Stimulated activated CD8-positive, alpha-beta memory T cell treated with anti-CD3 and anti-CD28 coated beads, Interleukin-15, amount 100 ng/mL, for 24 hours (primary cell): ENCODE measurements at places on chromosomes 2 and 18.

- no peak for DNase-seq
These were observed 159.1 kb downstream of the SMAD7 start for GRCh38 chr18:48791636-48792105.

GRCh38 chr2:40178971-40179370 lies 272.9 kb downstream of the SLC8A1 start:
- no peak for DNase-seq

GRCh38 chr18:62366992-62367391 lies 41.9 kb downstream of the TNFRSF11A start:
- DNase-seq, result no peak

DNA sequence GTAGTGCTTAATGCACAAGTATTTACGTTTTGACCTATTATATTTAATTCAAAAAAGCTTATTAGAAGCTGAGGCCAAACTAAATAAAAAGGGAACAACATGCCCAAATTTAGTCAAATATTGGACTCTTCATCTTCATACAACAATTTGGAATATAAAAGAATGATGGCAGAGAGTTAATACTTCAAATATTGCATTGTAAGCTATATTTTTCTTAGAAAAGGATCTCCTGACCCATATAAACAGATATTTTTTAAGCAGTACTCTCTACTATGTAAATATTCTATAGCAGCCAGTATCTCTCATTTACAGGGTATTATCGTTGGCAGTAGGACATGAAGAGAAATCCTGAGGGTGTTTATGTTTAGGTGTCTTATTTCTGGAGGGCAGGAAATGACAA lies 531.2 kb downstream of the NYAP2 start:
- DNase-seq, result no peak

GRCh38 chr2:43100362-43100882 lies 126.0 kb downstream of the ZFP36L2 start:
- DNase-seq, result no peak

- no peak for DNase-seq
These were observed 255.2 kb downstream of the ACKR3 start for GRCh38 chr2:236824836-236825235.
